Astrocyte of the cerebellum (primary cell): ENCODE measurements at places on chromosomes 4 and X.

GRCh38 chr4:26397086-26397485 is 76.3 kb downstream of the RBPJ start:
- DNase-seq, result no peak

DNA sequence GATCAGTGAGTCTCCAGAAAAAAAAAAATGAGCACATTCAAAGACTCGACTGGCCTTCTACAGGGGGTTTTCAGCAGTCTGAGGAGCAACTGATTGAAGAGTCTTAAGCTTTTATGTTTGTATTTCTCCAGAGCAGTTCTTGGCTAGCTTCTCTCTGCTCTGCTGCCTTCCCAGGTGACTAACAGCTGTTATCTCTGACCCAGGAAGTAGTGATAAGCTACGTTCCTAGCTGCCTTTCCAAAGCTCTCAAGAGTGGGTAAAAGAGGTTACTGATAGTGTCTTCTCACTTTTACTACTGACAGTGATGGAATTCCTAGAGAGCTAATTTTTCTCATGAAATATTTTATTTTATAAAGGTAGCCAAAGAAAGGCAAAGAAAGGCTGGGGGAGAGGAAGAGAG is 66.6 kb downstream of the ENOX2 start:
- no peak for DNase-seq

- no peak for DNase-seq
Observed at GRCh38 chr4:158870626-158871334, 102.0 kb downstream of the FNIP2 start.

GRCh38 chrX:103483720-103484119 is 35.6 kb downstream of the RAB40A start:
- no peak for DNase-seq

- no peak for DNase-seq
Observed at GRCh38 chr4:18113710-18114331, 92.3 kb upstream of the LCORL start.

- DNase-seq, result no peak
Observed at GRCh38 chr4:81436096-81436495, 35.6 kb downstream of the RASGEF1B start.

- no peak for DNase-seq
Observed at GRCh38 chr4:89878611-89879010, 16.0 kb upstream of the MMRN1 start.

DNA sequence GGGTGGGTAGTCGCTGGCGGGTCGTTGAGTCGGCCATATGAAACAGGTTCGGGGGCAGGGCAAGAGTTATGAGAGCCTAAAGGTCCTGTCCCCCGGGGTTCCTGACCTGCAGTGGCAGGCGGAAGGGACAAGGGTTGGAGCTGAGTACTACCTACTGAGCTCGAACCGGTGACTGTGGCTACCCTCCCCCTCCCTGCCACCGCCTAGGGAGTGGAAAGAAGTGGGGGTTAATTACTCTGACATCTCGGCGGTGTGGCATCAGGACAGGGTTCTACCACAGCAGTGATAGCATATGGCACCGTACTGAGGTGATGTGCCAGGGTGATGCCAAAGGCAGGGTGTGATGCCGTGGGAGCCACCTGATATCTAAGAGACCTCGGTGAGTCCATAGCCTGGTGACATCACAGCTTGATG is 307 bp downstream of the ATG4A start:
- DNase-seq, result no peak

DNA sequence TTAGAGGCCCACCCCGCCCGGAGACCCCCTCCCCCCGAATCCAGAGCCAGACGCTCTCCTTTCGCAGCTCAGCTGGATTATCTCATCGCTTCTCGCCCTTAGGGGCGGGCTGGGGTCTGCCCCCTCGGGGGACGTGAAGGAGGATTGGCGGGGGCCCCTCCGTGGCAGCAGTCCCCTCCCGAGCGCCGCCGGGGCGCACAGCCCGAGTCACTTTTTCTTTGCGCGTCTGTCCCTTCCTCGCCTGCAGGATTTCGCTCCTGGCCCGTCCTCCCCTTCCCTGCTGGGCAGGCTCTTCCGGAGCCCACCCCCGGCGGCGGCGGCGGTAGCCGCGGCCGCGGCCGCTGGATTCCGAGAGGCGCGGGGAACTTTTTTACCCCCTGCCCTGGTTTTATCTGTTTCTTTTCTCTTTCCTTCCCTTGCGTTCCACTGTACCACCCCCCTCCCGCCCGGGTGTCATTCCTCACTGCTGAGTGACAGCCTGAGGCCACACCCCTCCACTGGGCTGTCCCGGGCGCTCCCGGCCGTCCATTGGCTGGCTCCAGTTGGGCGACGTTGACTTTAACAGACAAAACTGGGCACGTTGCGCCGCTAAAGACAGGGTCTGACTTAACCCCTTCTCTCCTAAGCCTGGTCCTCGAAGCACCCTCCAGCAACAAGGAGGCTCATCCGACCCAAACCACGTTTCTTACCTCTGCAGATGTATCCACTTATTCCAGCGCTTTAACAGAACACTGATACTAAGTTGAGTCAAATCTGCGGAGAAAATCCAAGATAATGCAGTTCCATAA is 492 bp upstream of the NKX3-2 start:
- DNase-seq, result no peak

GRCh38 chr4:1746265-1746691 is 25.0 kb downstream of the TACC3 start:
- DNase-seq, result peak; percentile 22

DNA sequence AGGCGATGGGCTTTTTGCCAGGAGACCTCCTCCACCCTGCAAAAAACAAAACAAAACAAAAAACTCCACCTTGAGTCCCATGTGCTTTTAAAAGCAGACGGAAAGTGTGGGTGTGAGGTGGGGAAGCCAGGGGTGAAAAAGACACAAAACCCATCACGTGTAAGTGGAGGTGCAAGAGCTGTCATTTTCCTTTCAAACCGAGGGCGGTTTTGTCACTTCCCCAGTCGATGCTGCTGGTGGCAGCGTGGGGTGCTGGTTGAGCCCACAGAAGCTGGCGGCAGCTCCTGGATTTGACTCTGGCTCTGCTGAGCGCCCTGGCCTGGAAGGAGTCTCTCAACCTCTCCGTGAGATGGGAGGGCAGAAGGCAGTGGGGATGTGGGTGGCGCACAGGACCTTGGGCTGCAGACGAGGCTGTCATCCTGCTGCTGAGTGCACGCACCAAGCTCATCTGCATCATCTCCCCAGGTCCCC is 110.0 kb downstream of the PSAPL1 start:
- DNase-seq, result no peak

GRCh38 chr4:179307297-179308136 is 1865.3 kb upstream of the AGA start:
- DNase-seq, result peak; percentile 1
